CD4-positive, alpha-beta T cell treated with Interleukin-2 at 100 ng/mL for 4 hours (primary cell): ENCODE measurements at places on chromosomes 13 and 19.

- no peak for DNase-seq
Observed at GRCh38 chr13:20185366-20186056, 7.2 kb downstream of the GJB2 start.

DNA sequence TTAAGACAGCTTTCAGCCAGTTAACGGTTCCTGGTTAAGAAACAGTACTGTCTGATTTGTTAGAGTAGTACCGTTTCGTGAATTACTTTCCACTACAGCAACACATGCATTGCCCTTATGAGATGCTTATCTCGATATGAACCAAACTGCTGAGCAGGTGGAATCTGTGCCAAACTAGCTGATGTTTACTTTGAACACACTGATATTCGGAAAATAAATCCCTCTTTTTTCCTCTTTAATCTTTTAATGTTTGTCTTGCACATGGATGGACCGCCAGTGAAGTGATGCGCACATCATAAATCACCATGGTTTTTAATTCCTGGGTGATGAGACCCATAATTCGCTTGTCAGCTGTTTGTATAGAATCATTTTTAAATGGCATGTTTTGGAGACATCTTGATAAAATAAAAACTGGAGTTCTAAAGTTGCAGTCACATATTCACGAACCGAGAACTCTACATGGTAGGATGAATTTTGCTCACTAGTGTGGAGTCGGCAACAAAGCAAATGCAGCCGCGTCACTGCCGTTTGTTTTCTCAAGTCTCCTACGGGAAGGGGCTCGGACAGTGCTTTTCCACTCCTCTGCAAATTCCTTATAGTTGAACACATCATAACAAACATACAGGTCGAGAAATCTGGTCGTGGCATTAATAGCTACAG, 1.1 kb downstream of the GJA3 start:
- DNase-seq: no peak

- no peak for DNase-seq
Observed at GRCh38 chr19:51771376-51772130, 10.6 kb downstream of the FPR2 start.

DNA sequence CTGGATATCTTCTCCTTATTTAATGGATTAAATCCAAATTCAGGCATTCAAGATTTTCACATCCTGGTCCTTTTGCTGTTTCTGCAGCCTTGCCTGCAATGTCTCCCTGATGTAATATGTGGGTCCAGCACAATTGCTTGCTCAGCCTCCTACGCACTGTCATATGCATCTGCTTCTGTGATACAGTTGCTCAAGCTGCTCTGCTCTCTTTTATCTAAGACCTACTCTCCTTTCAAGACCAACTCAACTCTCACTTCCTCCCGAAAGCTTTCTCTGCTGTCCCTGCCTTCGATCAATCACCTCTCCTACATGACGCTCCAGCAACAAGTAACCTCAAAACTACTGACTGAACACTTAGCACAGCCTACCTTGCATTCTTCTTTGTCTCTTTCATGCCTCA, 138.2 kb downstream of the DCLK1 start:
- no peak for DNase-seq

GRCh38 chr13:97214921-97215320, 7.2 kb upstream of the MBNL2 start:
- DNase-seq: no peak

GRCh38 chr13:101492251-101492910, 39.9 kb downstream of the ITGBL1 start:
- DNase-seq: no peak

DNA sequence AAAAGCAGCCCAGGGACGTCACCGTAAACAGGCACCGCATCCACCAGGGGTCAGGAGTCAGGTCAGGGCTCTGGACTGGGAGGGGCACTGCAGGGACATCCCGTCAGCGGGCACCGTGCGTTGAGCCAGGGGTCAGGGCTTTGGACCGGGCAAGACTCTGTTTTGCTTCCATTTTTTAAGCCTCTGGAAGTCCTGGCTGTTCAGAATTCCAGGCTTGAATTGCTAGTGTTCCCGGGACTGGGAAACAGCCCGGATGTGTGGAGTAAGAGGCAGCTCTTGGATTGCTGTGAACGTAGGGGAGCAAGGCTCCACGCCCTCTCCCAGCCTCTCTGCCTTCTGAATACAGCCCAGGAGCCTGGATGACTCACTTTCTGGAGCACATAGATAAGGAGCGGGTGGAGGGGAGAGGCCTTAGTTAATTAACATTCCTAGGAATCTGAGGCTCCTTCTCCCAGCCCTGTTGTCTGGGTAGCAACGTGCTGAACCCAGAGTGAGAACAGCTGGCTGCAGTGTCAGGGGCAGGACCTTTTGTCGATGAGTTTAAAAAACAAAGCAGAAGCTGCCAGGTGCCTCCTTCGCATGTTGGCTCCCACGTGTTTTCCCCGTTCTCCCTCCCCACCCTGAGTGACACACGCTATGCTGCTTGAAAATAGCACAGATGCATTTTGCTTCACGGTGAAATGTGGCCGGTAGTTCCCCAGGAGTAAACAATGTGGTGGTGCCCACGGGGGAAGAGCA, 21.9 kb downstream of the ATP11A start:
- no peak for DNase-seq

- DNase-seq: no peak
Observed at GRCh38 chr13:98559169-98559568, 17.7 kb downstream of the STK24 start.

- DNase-seq: peak; percentile 80
Observed at GRCh38 chr19:47230054-47230920, 712 bp downstream of the BBC3 start.

GRCh38 chr19:1465191-1466016, 13.6 kb downstream of the C19orf25 start:
- no peak for DNase-seq

GRCh38 chr19:46726971-46727501, 10.1 kb upstream of the PRKD2 start:
- DNase-seq: no peak

DNA sequence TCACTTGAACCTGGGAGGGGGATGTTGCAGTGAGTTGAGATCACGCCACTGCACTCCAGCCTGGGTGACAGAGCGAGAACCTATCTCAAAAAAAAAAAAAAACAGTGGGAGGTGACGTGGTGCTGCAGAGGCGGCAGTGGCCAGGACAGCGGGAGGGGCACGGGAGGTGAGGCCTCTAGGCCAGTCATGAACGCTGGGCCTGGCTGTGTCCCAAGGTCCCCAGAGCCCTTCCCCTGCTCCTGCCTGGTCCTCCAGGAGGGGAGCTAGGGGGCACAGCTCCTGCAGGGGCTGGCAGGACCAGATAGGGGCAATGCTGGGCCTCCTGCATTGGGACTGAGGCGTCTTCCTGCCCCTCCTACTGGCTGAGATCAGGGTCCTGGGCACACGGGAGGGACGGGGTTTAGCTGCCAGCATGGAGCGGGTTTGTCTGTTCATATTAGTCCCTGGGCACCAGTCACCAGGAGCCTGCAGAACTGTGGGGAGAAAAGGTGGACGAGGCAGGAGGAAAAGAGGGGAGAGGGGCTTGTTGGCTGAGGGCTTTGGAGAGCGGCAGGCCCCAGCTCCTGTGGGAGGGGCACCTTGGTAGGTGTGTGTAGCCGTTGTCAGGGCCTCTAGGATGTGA, 4.5 kb downstream of the MAP2K7 start:
- DNase-seq: no peak

DNA sequence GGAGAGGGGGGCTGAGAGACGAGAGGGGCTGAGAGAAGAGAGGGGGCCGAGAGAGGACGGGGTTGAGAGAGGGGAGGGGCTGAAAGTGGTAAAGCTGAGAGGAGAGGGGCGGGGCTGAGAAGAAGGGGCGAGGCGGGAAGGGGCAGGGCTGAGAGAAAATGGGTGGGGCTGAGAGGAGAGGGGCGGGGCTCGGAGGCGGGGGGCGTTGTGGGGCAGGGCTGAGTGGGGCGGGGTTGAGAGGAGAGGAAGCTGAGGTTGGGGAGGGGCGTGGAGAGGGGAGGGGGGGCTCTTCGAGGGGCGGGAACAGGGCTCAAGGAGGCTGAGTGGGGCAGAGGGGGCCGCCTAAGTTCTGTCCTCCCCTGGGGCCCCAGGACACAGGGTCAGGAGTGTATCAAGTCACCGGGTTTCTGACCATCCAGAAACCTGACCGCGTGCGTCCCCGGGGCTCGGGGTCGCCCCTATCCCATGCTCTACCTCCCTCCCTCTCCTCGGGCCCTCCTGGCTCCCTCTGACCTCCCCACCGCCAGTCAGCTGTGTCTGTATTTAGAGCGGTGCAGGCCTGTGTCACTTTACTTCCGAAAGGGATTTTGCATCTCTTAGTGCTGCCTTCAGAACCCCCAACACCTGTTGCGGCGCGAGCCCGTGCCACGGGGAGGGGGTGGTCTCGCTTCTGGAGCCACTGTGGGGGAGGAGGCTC, 38.6 kb upstream of the SEMA6B start:
- peak; percentile 16 for DNase-seq

DNA sequence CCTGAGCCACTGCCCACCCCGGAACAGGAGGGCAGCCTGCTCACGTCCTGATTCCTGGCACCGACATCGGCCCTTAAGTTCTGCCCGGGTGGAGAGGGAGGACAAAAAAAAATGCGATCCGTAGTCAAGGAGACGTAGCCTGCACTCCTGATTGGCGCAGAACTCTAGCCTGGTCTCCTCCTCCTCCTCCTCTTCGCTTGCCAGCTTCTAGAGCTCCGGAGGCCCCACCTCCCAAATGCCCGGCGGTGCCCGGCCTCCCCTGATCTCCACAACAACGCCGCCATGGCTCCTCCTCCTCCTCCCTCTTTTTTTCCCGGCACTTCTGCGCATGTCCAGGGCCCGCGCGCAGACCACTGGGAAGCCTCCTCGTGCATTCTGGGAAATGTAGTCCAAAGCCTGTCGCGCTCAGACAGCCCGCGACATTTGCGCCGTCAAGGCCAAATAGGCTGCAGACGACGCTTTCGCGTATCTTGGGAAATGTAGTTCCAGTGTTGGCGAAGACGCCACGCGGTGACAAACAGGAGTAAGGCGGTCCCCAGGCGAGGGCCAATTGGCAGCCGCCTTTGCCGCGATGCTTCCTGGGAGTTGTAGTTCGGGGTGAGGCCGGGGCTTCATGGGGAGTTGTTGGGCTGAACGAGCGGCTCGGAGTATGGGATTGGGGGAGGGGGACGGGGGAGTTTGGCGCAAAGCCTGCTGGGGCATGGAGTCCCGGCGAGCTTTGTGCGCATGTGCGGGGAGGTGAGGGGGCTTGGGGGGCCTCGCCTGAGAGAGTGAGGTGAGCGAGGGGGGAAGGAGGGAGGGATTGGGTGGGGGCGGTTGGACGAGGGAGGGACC, at the start of gene ZNF444:
ZNF444 (plus strand) TSS at position 705 of the 834 bp plus-strand sequence. CDS start 5,625 bp downstream, outside the sequence.
- peak; percentile 99 for DNase-seq

DNA sequence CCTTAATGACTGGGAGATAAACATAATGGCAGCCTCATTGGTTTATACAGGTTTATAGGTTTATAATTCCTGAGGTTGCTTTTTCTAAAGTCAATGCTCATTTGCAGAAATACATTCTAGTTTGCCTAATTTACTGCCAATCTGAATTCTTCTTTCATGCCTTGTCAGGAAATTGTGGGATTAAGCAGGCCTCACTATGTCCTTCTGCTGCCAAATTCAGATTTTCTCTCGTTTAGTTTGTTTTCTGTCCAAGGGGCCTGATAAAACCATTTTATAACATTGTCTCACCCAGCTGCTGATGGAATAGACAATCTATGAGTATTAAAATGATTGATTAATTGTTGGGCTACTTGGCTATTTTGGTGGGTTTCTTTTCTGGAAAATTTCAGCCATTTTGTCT, 42.4 kb upstream of the OBI1 start:
- DNase-seq: no peak

- DNase-seq: no peak
Observed at GRCh38 chr13:31880851-31881494, 141.6 kb downstream of the RXFP2 start.
